Kasumi-1 (cell line): ENCODE measurements at places on chromosomes 3 and 15.

GRCh38 chr3:81744366-81744765 lies 17.1 kb downstream of the GBE1 start:
- DNase-seq: no peak

GRCh38 chr3:53250453-53250852 lies 5.4 kb downstream of the TKT start:
- no peak for DNase-seq

DNA sequence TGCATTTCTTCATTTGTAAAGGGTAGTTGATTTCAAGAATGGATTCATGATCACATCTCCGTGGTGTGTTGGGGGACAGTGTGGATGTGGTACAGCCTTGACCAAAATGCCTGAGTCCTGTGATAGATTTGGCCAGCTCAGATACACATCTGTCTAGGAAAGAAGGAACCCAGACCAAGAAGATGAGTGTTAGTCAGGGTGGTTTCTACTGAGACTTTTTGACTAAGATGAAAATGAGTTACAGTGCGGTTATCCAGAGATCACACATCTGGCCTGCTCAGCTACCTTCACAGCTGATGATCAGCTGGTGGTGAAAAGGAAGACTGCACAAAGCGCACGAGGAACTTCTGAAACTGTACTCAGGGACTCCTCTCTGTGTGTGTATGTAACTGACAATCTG lies 68.0 kb downstream of the FNDC3B start:
- DNase-seq: no peak

- no peak for DNase-seq
Observed at GRCh38 chr3:127012091-127012490, 29.2 kb downstream of the PLXNA1 start.

- DNase-seq: peak; percentile 41
Observed at GRCh38 chr3:39249453-39250115, 30.3 kb downstream of the CX3CR1 start.

DNA sequence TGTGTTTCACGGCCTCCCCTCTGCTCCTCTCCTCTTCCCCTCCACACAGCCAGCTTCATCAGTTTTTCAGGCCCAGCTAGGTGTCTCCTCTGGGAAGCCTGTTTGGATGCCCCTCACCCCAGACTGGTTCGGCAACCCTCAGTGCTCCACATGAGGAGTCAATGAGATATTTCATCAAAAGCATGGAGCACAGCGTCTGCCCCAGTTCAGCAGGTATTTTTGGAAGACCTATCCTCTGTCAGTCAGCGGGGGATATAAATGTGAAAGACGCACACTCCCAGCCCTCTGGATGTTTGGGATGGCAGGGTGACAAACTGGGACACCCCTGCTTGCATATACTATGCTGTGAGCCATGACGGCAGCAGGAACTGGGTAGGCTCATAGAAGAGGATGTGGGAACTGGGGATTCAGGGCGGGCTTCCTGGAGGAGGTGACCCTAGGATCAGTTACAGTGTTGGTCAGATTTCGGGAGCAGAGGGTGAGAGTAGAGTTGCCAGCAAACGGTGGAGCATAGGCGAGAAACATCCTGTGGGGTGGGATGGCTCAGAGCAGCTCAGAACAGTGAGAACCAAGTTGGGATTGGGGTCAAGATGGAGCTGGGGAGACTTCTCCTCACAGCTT lies 42.9 kb downstream of the PXYLP1 start:
- DNase-seq: no peak

DNA sequence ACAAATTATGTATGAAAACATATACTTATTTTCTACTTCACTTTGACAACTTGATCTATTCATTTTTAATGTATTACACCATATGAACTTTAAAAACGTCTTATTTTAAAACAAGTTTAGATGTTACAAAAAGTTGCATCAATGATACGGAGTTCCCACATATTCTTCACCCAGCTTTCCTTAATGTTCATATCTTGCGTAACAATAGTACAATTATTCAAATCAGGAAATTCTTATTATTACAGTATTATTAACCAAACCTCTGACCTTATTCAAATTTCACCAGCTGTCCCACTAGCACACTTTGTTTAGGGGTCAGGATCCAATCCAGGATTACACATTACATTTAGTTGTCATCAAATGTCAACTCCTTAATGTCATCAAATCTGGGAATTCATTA lies 12.9 kb upstream of the XRN1 start:
- no peak for DNase-seq

GRCh38 chr3:189508784-189509501 lies 122.2 kb upstream of the TP63 start:
- DNase-seq: no peak

- DNase-seq: no peak
Observed at GRCh38 chr15:70092464-70093027, 5.2 kb downstream of the TLE3 start.

GRCh38 chr15:60695713-60696522 lies 217.0 kb upstream of the ICE2 start:
- no peak for DNase-seq

GRCh38 chr3:107061466-107061865 lies 315.8 kb upstream of the CCDC54 start:
- DNase-seq: no peak

GRCh38 chr15:35540021-35540420 lies 5.9 kb downstream of the DPH6 start:
- DNase-seq: no peak

DNA sequence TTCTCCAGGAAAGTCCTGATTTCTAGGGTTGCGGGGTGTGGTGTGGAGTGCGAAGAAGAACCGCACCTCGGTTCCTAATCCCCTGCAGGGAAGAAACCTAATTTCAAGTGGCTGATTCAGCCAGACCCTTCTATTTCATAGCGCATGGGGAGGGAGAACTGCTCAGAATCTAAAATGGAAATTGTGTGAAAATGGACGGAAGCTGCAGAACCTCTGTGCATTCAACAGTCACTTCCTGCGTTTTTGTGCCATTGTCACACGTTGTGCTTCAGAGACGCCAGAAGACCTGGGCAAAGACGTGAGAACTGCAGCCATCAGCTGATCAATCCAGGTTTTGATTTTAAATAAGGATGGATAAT lies 1.2 kb downstream of the SIDT1 start:
- DNase-seq: peak; percentile 18

GRCh38 chr3:112131111-112131510 lies 1.9 kb downstream of the GCSAM start:
- no peak for DNase-seq

DNA sequence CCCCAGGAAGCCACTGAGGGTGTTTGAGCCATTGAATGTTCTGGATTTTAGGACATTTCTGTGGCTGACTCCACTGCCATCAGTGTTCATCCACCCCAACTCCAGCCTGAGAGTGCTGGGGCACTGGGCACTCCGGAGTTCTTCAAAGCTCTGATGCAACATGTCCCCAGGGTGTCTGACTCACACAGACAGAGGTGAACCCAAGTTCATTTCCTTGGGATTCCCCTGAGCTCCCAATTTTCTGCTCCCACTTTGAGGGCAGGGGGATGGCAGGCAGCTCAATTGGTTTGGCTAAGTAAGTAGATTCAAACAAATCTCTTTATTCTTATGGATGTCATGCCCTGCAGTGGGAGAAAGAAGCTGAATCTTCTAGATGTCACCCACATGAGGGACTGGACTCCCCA lies 2.2 kb downstream of the STRA6 start:
- DNase-seq: no peak

DNA sequence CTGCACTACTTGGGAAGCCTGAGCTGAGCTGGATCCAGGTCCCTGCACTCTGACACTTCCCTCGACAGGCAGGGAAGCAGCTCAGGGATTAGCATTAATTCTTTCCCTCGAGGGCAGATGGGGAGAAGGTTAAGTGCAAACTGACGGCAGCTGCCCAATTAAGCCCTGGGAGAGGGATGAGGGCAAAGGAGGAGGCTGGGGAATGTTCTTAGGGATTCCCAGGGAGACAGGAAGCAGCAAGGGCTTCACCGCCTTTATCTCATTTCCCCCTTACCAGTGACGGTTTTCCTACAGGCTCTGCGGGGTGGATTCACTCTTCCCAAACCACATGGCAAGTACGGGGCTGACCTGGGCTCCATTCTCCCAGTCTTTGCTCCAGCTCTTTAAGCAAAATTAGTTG lies 519.0 kb upstream of the PROK2 start:
- DNase-seq: no peak

DNA sequence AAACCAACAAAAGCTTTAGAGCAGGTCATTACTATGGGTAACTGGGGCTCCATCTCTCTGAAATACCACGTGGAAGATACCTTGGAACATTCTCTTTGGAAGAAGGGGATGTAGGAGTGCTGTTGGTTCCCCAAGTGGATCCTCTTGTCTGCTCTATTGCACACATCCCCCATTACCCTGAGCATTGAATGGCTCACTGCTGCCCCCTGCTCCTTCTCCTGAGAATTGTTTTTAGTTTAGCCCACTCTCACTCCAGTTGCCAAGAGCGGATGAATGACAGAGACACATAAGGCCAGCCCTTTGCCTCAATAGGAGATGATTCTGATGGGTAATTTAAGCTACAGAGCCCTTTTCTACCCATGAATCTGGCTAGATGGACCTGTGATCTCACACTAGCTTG lies 135.6 kb upstream of the SUCLG2 start:
- DNase-seq: peak; percentile 39

DNA sequence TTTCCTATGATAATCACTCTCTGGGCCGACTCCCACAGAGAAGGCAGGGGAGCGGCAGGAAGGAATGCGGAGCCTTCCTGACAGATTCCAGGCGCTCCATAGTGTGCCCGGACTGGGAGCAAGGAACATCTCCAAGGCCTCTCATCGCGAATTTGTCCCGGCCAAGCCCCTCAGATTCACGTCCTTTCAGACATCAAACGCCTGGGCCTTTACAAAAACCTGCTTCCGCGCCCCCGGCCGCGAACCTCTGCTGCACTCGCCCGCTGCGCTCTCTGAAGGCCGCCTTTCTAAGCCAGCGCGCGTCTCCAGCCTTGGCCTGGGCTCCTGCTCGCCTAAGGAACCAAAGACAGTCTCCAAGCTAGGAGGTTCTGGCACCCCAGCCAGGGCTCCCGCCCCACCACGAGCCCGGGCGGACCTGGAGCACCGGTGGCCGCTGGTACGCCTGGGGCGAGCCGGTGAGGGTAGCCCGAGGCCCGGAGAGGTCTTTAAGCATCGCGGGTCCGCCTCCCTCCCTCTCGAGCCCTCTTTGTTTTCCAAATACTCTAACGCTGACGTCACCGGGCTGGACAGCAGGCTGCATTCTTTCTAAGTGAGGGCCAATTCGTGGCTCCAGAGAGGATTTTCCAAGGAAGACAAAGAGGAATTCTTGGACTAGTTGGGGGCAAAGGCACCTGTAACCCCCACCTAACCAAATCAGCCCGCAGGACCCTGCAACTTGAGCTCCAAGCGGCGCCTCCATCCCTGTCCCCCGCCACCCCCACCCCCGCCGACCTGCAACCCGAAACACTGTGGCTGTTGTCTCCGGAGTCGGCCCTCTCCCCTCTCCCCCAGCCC lies 759 bp downstream of the AMOTL2 start:
- DNase-seq: no peak

- DNase-seq: no peak
Observed at GRCh38 chr15:69217381-69217780, 56.9 kb downstream of the GLCE start.

DNA sequence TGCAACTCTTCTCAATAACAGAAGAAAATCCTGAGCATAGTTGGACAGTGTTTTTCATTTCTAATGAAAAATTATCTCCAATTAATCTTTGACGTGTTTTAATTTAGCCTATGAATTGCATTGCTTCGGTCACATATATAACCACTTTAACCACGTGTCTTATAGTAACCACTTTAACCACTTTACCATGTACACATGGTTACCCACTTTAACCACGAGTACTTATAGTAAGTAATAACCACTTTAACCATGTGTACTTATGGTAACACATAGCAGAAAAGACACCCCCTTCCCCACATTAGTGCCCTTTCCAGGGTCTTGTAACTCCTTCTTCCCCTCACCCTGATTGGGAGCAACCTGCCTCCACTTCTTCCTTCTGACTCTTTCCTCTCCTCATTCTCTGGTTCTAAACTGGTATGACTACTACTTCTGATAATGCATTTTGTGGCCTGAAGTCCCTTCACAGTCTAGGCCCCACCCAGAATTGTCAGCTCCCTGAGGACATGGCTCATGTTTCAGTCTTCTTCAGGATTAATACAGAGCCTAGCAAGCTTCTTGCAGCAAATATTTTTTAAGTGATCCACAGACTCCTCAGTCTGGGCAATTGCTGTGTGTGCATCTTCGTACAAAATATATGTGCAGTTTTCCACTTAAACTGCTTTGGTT lies 25.0 kb downstream of the SLC7A14 start:
- no peak for DNase-seq

- no peak for DNase-seq
Observed at GRCh38 chr3:20974396-20974795, 776.6 kb downstream of the ZNF385D start.

DNA sequence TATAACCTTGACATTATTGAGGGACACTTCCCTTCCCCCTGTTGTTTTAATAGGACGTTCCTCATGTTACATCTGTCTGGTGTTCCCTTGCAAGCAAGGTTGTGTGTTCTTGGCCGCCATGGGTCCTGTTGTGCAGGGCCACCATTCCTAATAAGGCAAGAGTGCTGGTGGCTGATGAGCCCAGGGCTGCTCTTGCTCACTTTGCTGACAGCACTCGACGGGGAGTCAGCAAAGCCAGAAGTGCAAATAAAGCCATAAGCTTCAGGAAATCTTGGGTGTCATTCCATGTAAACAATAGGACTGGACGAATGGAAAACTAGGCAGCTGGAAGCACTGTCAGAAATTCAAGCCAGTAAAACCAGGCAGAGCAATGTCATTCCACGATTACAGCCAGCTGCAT lies 75.8 kb downstream of the SQOR start:
- DNase-seq: no peak

- DNase-seq: no peak
Observed at GRCh38 chr15:40545457-40545856, 19.4 kb downstream of the CCDC32 start.

- no peak for DNase-seq
Observed at GRCh38 chr3:114274929-114275328, 18.9 kb upstream of the TIGIT start.

DNA sequence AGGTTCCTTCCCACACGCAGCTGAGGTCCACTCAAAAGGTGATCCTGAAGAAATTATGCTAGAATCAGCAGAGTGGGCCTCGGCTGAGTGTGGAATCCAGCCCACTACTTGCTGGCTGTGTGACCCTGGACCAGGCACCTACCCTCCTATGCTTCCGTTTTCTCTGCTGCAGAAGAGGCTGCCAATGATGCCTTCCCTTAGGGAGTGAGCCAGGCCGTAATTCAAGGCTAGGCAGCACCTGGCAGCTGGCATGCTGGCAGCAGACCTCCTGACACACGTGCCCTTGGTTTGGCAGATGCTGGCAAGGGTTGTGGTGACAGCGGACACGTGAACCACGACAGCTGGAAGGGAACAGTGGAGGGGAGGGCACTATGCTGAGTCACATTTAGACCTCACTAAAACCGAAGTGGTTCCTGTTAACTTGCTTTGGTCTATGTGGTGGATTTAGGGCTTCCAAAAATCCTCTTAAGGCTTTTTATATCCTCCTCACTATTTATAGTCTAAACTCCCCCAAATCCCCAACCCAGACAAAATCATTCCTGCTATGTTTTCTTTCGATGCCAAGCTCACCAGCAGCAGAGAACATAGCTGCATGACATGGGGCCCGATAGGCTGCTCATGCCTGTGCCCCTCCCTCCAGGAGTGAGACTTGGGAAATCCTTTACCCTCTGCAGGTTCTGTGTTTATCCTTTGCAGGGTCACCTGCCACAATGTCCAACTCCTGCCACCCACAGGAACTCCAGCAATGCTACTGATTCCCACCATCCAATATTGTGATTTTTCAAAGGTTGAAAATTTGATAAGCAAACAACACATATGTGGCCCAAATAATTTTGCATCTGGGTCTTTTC lies 10.6 kb upstream of the PCSK6 start:
- peak; percentile 74 for DNase-seq
